ENCODE measurements at places on chromosomes 3 and 15. TPM values are rescaled to one million over a fixed set of nuclear protein-coding genes. Genes with fewer than 3 reads are reported as not detected.

DNA sequence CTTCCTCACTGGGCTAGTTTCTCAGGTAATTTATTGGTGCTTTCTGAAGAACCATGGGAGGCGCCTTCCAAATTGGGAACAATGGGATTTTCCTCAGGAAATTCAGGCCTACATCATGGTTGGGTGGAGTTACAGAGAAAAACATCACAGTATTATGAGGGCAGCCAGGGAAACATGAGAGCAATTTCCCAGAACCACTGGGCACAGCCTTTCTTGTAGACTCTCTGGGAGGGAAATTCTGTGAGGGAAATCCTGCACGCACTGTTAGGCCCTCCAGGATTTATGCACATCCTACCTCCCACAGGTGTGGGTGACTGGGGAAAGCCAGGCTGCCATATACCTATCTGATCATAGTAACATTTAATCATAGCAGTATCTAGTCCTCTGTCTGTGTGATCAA lies 13.2 kb downstream of the POPDC2 start:
- DNase-seq, result no peak

DNA sequence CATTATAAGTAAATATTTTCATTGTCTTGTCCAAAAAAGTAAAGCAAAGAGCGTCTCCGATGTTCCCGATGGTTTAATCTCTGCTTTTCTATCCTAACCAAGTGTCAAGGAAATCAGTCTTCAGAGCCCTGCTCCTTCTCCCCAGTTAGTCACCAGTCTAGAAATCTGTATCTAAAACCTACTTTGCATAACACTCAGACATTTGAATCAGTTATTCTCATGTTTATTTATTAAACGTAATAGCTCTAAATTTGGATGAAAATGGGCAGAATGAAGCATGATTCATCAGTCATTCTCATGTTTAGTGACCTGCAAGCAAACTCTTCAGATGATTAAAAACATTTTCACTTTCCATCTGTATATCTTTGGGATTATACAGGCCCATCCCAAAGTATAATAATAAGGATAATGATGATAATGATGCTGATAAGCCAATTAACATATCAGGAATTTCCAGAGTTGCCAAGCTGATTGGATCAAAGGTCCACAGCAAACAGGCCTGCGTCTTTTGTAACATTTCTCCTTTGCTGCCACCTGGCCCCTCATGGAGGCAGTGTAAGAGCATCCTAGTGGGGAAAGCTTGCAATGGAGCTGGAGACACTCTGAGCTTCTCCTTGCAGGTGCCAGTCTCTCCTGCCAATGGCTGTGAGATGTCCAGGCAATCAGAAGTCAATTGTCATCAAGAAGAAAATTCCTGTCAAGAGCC lies 273.9 kb downstream of the IGSF11 start:
- DNase-seq, result no peak

DNA sequence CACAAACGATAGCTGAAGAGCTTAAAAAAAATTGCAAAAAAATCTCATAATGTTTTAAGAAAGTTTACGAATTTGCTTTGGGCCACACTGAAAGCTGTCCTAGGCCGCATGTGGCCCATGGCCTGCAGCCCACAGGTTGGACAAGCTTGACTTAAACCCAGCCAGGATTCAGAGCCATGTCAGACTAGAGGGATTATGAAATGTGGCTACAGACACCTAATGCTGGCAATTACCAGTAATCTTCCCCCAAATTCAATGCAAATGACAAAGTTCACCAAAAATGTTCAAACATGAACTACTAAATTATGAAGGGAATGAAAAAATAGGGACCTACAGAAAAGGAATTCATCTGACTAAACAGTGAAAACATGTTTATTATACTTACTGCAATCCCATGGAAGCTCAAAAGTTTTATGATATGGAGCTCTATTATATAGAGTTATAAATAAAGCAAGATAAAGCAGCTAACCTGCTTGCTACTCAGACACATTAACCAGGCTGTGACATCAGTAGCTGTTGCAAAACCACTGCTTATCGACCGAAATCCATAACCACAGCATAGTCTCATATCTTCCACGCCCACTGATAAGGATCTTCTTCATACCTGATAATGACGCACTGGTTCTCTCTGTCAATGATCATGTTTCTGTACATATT lies 49.2 kb downstream of the LDHAL6B start:
- no peak for DNase-seq

Gene IGSF10
- total RNA-seq, result 0.49 TPM

GRCh38 chr3:179526989-179527391 lies 35.7 kb upstream of the ACTL6A start:
- no peak for DNase-seq
